ENCODE measurements at places on chromosomes 7 and 10.

GRCh38 chr10:48330269-48330668 lies 23.8 kb downstream of the MAPK8 start:
- no peak for DNase-seq

DNA sequence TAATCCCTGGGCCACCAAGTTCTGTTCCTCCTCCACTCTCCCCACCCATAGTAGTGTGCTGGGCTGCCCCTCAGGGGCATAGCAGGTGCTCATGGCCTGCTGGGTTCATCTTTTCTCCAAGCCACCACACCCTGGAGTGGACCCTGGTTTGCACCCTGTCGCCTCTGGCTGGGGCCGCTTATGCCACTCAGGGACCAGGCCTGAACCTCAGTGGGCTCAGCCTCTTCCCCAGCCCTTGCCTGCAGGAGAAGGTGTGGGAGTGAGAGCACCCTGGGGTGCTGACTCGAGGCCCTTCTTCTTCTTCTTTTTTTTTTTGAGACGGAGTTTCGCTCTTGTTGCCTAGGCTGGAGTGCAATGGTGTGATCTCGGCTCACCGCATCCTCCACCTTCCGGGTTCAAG lies 10.2 kb downstream of the CLIP2 start:
- DNase-seq: no peak

- no peak for DNase-seq
These were observed 32.3 kb downstream of the ADD3 start for GRCh38 chr10:110040108-110040507.

DNA sequence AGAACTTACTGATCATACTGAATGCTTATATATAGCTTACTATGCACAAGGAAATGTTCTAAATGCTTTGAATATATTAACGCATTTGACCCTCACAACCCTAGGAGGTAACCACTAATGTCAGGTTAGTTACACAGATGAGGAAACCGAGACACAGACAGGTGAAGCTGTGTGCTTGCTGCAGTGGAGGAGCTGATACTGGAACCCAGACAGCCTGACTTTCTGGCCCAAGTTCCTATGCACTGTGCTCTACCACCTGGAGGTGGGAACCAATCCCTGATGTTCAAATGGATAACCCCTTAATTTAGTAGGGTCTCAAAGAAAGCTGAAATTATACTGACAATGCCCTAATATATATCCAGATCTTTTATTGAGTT lies 119.6 kb downstream of the SORBS1 start:
- no peak for DNase-seq

GRCh38 chr10:44651834-44652233 lies 259.3 kb upstream of the TMEM72 start:
- DNase-seq: no peak

- no peak for DNase-seq
These were observed 2.9 kb downstream of the MNX1 start for GRCh38 chr7:157007470-157008066.

DNA sequence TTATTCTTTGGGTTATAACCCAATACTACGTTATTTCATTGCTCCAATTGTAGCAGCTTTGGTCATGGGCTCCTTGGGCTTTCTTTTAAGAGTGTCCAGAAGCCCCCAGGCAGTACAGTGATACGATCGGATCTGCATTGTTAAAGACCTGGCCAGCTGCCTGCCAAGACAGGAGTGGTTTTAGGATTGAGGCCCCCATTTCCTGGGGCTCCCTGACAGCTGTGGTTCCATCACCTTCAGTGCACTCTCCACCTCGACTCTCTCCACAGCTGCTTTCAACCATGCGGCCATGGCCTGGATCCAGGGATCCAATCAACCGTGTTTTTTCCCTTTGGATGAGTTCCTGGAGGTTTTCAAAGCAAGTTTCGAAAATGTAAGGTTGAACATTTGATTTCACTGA lies 123.4 kb upstream of the BTBD16 start:
- no peak for DNase-seq

DNA sequence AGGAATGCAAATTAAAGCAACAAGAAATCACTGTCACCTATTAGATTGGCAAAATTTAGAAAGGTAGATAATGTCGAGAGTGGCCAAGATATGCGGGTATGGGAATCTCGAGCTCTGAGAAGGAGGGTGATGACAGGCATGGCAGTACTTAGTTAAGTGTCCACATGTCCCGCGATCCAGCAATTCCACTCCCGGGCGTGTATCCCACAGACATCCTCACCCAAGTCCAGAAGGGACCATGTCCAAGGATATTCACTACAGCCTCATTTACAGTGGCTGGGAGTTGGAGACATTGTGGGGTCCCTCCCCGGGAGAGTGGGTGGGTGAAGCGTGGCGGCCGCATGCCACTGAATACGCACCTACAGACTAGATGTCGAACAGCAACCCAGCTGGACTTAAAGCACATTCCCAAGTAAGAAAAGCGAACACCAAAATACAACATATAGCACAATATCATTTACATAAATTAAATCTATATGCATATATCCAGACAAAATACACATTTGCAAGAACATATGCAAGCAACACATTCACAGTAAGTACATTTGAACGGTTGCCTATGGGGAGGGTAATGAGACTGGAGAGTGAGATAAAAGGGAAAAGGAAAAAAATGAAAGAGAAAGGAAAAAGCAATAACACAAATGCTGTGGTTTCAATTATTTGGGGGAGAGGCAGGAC lies 9.9 kb downstream of the KCNH2 start:
- DNase-seq: no peak

DNA sequence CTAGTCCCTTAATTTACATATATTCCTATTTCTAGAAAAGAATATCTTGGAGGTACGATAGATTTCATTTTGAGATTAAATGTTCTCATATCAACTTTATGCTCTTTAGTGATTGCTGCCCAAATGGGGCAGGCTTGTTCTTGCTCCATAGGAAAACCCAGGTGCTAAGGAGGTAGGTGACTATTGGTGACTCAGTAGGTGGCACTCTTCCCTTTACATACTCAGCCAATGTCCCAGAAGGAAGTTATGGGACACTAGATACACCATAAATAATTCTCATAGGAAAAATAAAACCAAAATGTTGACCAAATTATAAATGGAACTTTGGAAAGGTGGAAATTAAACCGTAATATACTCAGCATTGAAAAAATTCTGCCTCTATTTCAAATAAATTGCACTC lies 4.0 kb downstream of the SKAP2 start:
- DNase-seq: no peak

DNA sequence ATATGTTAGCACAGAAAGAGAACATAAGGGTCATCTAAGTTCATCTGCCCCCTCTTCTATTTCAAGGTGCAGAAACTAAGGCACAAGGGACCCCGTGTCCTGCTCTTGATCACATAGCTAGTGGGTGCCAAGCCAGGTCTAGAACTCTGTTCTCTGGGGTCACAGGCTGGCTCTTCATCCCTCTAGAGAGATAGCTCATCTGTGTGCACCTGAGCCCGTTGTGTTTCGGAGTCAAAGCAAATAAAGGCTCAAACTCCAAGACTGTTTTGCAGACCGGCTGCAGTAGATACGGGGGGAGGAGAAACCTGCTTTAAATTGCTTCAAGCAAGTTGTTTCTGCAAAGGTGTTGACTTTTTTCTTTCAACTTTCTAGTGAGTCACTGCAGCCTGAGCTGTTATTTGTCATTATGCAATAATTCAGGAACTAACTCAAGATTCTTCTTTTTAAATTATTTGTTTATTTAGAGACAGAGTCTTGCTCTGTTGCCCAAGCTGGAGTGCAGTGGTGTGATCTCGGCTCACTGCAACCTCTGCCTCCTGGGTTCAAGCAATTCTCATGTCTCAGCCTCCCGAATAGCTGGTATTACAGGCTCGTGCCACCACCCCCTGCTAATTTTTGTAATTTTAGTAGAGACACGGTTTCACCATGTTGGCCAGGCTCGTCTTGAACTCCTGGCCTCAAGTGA lies 6.5 kb downstream of the BLVRA start:
- no peak for DNase-seq

- DNase-seq: no peak
These were observed 575.1 kb downstream of the PARD3 start for GRCh38 chr10:34240039-34240438.

GRCh38 chr10:30832001-30832748 lies 199.5 kb downstream of the ZNF438 start:
- DNase-seq: no peak

GRCh38 chr7:37342688-37343471 lies 105.8 kb downstream of the ELMO1 start:
- DNase-seq: peak; percentile 48

GRCh38 chr7:148495605-148496004 lies 95.0 kb upstream of the C7orf33 start:
- no peak for DNase-seq

GRCh38 chr7:122628651-122629411 lies 70.1 kb downstream of the RNF133 start:
- no peak for DNase-seq

Data from stimulated activated CD4-positive, alpha-beta T cell treated with anti-CD3 and anti-CD28 coated beads, Interleukin-2, amount 100 ng/mL, for 48 hours (primary cell).